RWPE1 (cell line): ENCODE measurements at places on chromosomes 1 and 21.

GRCh38 chr1:224447251-224447650 lies 12.7 kb upstream of the WDR26 start:
- DNase-seq: no peak

- peak; percentile 81 for DNase-seq
Observed at GRCh38 chr1:234980645-234981396, 147.8 kb downstream of the TOMM20 start.

DNA sequence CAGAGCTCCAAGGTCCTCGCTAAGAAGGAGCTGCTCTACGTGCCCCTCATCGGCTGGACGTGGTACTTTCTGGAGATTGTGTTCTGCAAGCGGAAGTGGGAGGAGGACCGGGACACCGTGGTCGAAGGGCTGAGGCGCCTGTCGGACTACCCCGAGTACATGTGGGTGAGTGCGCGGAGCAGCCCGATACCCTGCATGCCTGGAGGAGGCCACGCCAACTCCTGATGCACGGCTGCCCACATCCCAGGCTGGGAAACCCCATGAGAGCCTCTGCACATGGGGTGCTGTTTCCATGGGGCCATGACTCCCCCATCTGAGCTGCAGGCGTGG lies 43.0 kb upstream of the TRAPPC10 start:
- DNase-seq: no peak

GRCh38 chr1:229736376-229736775 lies 110.3 kb downstream of the URB2 start:
- DNase-seq: no peak

DNA sequence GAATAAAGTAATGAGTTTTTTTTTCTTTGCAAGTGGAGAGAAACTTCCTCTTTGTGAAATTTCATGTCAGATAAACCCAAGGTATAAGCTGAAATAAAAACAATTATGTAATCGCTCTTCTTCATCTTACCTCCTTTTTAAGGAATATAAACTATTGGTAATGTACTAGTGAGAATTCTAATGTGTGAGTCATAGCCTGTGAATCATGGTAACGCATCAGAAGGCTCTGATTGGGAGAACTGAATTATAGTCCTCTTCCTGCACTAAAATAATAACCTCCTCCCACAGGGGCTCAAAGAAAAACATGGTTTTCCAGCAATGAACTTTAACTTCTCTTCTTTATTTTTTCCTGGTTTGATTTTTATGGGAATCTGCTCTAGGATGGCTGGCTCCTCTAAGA lies 57.1 kb upstream of the COX20 start:
- DNase-seq: peak; percentile 82

- DNase-seq: no peak
Observed at GRCh38 chr1:72637593-72637992, 355.3 kb upstream of the NEGR1 start.

DNA sequence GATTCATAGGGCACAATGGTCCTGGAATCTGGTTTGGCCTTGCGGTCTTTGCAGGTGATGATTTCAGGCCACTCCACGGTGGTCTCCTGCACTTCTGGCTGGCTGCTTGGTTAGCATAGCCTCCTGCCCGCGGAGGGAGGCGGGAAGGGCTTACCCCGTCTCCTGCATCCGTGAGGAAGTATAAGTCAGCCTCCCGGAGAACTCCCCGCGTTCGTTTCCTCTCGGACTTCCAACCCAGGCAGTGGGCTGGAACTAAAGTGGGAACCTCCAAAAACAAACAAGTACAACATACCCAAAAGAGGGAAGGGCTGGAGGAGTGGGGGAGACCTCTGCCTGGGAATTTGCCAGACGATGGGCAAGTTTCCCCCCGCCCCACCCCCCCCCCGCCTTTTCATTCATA lies 939 bp upstream of the CCN1 start:
- DNase-seq: no peak

GRCh38 chr1:232131715-232132391 lies 498.1 kb downstream of the SIPA1L2 start:
- no peak for DNase-seq

GRCh38 chr1:30735124-30735523 lies 11.7 kb upstream of the MATN1 start:
- DNase-seq: no peak

- DNase-seq: no peak
Observed at GRCh38 chr1:160156361-160156760, 5.0 kb downstream of the ATP1A4 start.

DNA sequence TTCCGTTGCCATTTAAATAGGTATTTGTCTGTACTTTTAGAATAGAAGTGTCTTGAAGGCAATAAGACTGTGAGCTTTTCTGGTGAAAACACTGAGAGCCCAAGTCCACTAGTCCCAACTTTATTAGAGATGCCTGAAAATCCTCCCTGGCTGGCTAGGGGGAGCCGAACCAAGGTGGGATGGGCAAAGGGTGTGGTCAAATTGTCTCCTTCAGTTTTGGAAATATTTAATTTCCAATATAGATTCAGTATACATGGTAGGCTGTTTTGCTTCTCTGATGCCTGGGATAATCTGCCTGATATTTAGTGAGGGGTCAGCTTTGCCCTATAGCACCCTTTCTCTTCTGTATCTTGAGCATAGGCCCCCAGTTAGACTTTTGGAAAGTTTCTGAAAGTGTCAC lies 3.5 kb downstream of the ROR1 start:
- no peak for DNase-seq

DNA sequence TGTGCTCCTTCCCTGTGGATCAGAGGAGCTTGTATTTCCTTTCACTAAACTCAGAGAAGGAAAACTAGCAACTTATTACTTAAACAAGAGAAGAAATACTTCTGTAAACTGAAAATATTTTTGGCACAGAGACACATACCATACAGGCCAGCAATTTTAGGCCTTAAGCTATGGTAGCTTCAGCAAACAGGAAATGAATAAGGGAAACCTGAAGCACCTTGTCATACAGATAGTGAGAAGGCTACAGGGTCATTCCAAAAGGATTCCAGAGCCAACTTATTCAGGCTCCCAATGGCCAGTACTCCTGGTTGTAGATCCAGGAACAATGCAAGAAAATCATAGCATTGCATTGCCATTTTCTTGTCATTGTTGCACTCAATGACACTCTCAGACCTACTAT lies 9.1 kb upstream of the KYAT3 start:
- DNase-seq: no peak

DNA sequence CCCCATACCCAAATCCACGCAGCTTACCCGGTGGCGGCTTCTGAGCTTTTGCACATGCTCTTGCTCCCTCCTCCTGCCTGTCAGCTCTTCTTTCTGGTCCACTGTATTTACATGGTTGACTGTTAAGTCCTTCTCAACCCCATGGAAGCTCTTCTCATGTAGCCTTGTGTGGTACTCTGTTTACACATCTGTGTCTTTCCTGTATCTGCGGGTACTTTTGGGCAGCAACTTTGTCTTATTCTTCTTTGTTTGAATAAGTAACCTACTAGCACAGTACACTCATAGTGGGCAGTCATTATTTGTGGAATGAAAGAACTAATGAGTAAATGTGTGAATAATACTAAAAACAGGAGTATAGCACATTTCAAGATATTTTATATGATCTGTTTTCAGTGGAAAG lies 88.5 kb upstream of the GPR88 start:
- no peak for DNase-seq

DNA sequence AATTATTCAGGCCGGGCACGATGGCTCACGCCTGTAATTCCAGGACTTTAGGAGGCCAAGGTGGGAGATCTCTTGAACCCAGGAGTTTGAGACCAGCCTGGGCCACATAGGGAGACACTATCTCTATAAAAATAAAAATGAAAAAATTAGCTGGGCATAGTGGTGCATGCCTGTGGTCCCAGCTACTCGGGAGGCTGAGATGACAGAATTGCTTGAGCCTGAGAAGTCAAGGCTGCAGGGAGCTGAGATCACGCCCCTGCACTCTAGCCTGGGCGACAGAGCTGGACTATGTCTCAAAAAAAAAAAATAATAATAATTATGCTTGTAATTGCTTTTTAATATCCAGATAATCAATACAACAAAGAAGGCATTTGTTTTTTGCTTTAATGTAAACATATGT lies 91.3 kb downstream of the RIPK4 start:
- no peak for DNase-seq

DNA sequence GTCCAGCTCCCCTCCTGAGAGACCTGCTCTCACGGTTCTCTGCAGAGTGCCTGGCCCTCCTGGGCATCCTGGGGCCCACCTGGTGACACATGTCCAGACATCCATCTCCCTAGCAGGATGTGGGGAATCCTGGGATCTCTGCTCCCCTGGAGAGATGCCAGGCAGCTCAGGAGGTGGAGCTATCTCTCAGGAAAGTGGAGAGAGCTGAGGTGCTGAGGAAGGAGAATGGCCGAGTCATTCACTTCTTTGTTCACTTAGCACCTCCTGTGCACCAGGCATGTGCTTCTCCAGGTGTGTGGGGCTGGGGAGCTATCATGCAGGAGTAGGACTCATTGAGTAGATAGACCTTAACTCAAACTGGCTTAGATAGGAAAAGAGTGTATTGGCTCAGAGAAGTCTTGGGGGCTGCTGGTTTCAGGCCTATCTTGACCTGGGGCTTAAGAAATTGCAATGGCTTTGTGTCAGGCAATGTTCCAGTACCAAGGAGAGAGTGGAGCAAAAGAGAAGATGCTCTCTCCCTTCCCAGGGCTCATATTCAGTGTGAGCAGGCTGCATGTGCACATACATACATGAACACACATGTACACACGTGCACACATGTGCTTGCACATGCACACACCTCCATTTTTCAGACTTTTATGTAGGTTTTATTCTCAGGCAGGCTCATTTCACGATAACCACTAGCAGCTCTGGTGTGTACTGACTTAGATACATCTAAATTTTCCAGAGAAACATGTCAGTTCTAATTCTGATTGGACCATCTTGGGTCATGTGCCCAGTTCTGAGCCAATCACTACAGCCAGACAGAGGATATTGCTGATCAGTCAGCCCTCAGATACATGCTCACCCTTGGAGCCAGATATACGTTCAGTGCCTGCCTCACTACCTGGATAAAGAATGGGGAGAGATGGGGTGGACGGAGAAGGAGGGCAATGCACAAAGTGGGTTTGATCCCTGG lies 437.6 kb downstream of the PTPRU start:
- DNase-seq: no peak

DNA sequence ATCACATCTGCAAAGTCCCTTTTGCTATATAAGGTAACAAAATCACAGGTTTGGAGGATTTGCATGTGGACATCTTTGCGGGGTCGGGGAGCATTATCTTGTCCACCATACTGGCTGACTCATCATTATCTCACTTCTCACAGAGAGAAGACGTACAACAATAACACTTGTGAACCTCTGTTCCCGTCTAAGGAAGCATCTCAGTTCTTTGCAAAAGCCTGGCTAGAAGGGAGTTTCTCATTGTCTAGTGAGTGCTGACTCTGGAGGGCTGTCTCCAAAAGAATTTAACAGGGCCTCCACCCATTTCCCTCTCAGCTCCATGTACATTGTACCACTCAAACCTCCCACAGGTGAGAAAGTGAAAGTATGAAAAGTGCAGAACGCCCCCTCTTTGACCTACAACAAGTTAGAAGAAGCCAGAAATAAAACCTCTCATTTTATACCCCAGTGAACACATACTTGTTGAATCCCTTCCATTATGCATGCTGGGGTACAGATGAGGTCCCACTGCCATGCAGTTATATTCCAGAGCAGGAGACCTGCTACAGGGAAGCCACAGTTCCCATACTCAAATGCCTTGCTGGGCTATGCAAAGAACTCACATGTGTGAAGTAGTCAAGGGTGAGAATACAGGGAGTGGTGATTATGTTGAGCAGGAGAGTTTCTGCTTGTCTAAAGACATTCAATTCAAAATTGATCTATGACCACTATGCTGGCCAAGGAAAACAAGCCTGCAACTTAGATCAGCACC lies 121.7 kb upstream of the PRDX6 start:
- no peak for DNase-seq

DNA sequence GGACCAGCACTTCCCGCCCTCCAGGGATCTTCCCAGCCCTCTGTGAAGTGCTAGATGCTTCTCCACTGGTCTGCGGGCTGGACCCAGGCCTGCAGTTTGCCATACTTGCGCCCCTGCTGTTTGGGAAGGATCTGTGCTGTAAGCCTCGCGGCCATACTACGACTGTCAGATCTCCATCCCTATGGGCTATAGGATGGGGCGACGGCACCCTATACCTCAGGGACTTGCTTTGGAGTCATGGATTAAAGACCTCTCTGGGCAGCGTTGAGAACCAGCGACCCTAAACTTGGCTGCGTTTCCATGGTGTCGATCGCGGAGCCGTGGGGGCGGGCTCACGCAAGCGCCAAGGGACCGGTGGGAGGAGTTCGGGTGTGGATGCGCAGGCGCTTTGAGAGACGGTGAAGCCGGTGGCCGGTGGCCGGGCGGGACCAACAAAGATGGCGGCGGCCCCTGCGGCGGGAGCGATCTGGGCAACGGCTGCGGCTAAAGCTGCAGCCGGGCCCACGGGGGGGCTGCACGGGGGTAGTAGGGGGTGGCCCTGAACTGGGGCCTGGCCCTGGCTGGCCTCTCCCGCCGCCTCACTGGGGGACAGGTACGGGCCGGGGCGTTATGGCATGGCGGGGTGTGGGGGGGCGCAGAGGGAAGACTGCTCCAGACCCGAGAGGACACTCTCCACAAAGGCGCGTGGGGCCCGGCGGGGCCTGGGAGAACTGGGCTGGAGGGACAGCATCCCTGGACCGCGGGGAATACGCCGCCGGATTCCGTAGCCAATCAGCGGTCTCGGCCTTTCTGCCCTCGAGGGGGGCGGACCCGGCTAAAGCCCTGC lies at the start of gene USP21:
TSS of gene USP21 (plus strand) at position 414 of the 826 bp plus-strand sequence. CDS start 1,141 bp downstream, outside the sequence.
- peak; percentile 96 for DNase-seq

- DNase-seq: no peak
Observed at GRCh38 chr1:14627608-14628489, 29.4 kb downstream of the KAZN start.

DNA sequence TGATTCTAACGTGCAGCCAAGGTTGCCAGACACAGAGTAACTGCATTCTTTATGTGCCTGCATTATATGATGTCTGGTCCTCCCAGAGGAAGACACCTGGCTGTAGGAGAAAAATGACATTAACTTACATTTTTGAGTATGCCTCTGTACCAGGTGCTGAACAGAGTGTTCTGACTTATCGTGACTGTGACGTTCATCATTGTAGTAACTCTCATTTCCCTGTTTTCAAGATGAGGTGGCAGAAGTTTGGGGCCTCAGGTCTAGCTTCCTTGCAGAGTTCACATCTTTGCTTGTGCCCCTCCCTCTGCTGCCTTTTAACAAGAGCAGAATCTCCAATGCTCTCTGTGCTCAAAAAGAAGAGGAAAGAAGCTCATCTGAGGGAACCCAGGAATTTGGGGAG lies 488.0 kb downstream of the AJAP1 start:
- no peak for DNase-seq

GRCh38 chr1:29860056-29860455 lies 623.7 kb downstream of the PTPRU start:
- no peak for DNase-seq

GRCh38 chr1:12634696-12635202 lies 9.1 kb upstream of the AADACL4 start:
- DNase-seq: no peak
